Hematopoietic multipotent progenitor cell treated with erythropoietin and hydrocortisone succinate and interleukin-3 and kit ligand, for 6 days (in vitro differentiated cells): ENCODE measurements at places on chromosomes 16 and 17.

- no peak for DNase-seq
Measured at GRCh38 chr17:4959261-4959965, 8.2 kb downstream of the SPAG7 start.

- no peak for DNase-seq
Measured at GRCh38 chr16:58842746-58843145, 108.6 kb upstream of the GOT2 start.

DNA sequence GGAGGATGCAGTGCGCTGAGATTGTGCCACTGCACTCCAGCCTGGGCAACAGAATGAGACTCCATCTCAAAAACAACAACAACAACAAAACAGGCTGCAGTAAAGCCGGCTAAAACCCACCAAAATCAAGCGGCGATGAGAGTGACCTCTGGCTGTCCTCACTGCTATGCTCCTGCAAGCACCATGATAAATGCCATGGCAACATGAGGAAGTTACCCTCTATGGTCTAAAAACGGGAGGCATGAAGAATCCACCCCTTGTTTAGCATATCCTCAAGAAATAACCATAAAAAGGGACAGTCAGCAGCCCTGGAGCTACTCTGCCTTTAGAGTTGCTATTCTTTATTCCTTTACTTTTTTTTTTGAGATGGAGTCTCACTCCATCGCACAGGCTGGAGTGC is 8.4 kb upstream of the LGALS3BP start:
- DNase-seq, result peak; percentile 55

GRCh38 chr17:21010705-21011596 is 31.9 kb downstream of the USP22 start:
- DNase-seq, result no peak

GRCh38 chr17:68592682-68593641 is 8.2 kb downstream of the FAM20A start:
- DNase-seq, result no peak
